Stimulated activated CD4-positive, alpha-beta T cell treated with anti-CD3 and anti-CD28 coated beads, Interleukin-15, amount 100 ng/mL, for 48 hours (primary cell): ENCODE measurements at places on chromosomes 5 and 9.

- no peak for DNase-seq
Observed at GRCh38 chr5:96455789-96456188, 22.7 kb upstream of the PCSK1 start.

DNA sequence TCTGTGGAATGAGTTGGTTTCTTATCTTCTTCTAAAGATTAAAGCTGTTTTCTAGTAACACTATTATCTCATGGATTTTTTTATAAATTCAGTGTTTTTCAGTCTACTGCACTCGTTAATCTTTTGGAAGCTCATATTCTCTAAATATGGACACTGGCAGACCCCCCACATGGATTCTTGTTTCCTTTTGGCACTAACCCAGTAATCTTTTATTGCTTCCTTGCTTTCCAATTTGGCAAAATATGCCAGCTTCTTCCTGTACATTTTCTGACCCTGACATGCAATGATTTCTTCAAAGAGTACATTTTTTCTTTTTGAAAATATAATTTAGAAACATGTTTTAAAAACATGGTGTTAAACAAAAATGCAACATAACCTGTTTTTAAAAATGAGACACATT, 474.2 kb upstream of the FTMT start:
- no peak for DNase-seq

- no peak for DNase-seq
Observed at GRCh38 chr5:6026766-6027406, 351.5 kb downstream of the MED10 start.

GRCh38 chr5:125700380-125700861, 722.8 kb upstream of the GRAMD2B start:
- no peak for DNase-seq

DNA sequence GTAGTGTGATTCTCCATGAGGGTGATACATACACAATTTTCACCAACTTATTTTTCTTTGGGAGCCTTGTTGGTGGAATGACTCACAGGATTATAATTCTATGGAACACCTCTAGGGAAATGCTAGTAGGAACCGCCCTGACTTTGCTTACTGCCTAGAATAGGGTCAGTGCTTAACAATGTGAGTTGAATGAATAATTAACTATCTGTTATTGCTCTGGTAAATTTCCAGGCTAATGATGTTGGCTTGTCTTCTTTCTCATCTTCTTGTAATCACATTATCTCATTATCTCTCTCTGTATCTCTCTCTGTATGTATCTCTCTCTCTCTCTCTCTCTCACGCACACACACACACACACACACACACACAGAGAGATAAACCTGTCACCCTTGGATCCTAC, 291.1 kb downstream of the TRIM32 start:
- DNase-seq = no peak

DNA sequence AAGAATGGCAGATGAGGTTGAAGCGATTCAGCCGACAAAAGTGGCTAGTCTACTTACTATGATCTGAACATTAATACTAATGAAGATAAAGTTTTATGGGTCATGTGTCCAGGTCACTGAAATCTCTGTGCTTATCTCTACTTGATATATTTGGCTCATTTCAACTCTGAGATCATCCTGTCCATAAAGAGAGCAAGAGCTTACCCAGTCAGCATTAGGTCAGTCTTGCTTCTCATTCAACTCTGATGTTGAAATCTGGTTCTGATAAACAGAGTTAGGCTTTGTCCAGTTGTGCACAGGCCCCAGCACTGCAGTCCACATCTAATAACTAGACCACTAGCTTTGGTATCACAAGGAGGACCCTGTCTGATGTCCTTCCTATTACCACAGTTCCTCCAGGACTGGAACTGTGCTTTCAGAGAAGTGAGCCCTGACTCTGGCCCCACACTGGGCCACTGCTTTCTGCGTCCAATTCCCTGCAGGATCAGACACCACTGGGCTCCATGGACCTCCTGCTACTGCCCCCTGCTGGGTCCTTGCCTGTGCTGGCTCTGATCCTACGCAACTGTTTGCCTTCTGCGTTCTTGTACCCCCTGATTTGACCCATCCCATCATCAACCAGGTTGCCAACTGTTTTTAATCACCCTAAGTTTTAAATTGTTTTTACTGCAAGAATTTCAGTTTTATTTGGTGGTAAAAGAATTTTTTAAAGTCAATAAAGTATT, 23.7 kb upstream of the FAM120A start:
- no peak for DNase-seq

DNA sequence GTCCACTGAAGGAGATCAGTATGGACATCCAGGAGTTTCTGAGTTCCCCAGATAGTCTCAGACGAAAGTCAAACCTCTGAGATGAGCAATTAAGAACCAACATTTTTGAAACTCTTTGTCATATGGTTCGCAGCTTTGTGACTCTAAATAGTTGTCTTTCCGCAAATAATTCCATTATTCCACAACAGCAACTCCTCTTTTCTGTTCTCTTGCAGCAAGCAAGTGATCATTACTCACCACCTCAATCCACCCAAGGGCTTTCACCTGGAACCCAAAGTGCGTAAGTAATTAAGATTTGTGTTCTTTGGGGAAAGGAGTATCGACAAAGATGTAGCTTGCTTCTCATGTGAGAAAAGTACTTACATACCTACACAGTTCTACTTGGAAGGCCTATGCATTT, 15.6 kb downstream of the MTX3 start:
- no peak for DNase-seq
